ENCODE measurements at places on chromosomes 7 and 10.

DNA sequence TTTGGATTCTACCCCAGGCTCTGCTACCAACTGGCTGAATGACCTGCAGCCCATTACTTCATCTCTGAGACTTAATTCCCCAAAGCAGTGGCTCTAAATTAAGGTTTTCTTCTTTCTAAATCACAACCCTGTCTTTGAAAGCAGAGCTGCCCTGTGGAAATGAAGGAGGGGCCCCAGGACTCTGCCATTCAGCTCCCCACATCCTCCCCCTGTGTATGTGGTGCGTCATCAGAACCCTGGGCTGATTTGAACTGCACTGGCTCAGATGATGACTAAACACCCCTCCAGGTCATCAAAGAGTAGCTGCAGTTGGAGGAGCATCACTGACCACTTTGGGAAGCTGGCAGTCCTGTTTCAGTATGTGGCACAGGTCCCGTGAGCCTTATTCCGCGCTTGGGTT is 46.6 kb downstream of the BPGM start:
- DNase-seq = no peak

- DNase-seq = no peak
Observed at GRCh38 chr10:70599791-70600190, 2.8 kb downstream of the PRF1 start.

GRCh38 chr7:148060724-148061123 is 529.8 kb upstream of the C7orf33 start:
- DNase-seq = no peak

- no peak for DNase-seq
Observed at GRCh38 chr7:157900556-157900955, 563.8 kb downstream of the DNAJB6 start.

DNA sequence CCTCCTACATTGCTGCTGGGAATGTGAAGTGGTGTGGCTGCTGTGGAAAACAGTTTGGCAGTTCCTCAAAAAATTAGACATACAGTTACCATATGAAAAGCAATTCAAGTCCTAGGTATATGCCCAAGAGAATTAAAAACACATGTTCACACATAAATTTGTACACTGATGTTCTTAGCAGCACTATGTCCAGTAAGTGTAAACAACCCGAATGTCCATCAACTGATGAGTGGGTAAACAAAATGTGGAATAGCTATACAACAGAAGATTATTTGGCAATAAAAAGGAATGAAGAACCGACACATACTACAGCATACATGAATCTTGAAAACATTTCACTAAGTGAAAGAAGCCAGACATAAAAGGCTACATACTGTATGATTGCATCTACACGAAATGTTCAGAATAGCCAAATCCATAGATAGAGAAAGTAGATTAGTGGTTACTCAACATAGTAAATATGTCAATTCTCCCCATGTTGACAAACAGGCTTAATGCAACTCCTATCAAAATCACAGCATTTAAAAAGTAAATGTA is 17.2 kb downstream of the CEP41 start:
- DNase-seq = no peak

- no peak for DNase-seq
Observed at GRCh38 chr10:18359812-18360211, 219.6 kb downstream of the CACNB2 start.

DNA sequence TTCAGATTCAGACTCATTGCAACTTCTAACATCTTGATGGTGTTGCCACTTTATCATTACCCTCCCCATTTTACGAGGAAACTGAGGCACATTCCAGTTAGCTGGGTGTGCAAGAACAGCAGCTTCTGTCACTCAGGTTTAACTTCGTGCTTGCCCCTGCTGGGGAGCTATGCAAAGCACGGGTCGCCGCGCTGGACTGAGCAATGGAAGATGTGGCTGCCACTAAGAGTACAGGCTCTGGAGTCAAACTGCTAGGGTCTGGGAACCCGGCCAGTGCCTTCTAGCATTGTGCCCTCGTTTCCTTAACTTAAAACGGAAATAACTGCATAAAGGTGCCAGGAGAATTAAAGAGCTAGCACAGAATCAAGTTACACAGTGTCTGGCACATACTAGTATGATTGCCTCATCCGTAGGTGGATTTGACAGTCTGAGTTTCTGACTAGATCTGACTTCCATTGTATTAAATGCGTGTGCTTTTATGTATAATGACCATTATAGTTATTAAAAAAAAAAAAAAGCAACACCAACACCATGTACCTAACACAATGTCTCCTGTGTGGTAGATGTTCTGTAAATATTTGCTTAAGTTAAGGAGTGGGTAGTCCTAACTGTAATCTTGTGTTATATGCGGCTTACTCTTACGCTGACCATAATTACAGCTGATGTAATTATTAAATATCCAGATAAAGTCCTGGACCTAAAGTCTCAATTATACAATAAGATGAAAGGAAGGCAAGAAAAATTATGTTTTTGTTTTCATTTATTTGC is 842 bp downstream of the ZNF22 start:
- no peak for DNase-seq

DNA sequence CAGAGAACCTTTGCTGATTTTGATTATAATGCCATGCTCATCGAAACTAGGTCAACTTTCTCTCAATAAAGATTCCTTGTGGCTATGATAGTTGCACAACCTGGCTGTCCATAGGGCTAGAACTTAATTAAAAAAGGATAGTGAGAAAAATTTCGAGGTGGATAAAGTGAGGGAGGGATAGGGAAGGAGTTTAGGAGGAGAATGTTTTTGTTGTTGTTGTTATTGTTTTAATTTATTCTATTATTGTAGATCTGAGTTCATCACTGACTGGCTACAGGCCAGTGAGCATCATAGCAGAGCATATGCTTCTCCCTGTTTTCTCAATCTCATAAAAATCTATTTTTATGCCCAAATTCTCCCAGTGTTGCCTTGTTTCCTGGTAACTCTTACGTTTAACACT is 688.7 kb upstream of the GRM3 start:
- no peak for DNase-seq

DNA sequence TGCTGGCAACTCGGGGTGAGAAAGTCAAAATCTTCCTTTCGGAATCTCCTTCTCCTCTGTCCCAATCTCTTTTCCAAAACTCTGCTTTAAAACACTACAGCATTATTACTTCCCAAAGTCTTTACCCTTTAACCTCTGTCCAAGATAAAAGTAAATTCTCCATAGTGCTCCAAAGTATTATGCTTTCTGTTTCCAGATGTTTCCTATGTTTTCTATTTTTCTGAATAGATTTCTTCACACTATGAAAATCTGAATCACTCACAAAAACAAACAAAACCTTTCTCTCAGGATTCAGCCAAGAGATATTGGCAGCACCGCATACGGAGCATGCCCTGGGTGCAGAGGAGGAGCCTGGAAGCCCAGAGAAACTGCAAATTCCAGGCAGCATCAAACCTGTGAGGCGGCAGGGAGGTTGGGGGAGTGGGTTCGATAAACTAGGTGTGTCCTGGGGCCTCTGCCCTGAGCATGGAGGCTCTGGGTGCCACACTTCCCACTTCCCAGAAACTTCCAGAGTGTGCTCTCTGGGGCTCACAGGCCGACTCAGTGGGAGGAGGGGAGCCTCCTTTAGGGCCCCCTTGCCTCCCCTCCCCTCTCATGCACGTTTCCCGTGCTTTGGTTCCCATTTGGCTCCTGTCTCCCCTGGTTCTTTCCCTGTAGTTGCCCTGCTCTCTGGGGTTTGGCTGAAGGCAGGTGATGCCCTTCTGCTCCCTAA is 35.6 kb downstream of the VIPR2 start:
- no peak for DNase-seq

- DNase-seq = peak; percentile 48
Observed at GRCh38 chr10:17643339-17643754, 604 bp upstream of the STAM start.

DNA sequence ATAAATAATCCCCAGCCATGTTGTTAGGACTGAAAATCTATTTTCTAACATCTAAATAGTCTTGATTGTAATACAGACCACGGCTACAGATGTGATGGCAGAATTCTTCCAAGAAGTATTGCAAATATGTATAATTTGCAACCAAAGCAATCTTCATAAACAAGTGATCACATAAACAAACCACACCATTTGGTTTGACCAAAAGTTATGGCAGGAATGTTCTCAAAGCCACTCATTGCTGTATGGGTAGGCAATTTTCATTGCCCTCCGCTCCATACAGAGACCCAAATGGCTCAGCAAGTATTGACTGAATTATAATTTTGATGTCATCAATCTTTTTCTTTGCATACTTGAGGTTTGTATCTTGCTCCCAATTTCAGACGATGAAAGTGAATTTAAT is 19.0 kb upstream of the RHOBTB1 start:
- DNase-seq = no peak

- no peak for DNase-seq
Observed at GRCh38 chr10:124048371-124049290, 44.8 kb downstream of the CHST15 start.

- no peak for DNase-seq
Observed at GRCh38 chr10:124446830-124447750, 2.7 kb downstream of the NKX1-2 start.

DNA sequence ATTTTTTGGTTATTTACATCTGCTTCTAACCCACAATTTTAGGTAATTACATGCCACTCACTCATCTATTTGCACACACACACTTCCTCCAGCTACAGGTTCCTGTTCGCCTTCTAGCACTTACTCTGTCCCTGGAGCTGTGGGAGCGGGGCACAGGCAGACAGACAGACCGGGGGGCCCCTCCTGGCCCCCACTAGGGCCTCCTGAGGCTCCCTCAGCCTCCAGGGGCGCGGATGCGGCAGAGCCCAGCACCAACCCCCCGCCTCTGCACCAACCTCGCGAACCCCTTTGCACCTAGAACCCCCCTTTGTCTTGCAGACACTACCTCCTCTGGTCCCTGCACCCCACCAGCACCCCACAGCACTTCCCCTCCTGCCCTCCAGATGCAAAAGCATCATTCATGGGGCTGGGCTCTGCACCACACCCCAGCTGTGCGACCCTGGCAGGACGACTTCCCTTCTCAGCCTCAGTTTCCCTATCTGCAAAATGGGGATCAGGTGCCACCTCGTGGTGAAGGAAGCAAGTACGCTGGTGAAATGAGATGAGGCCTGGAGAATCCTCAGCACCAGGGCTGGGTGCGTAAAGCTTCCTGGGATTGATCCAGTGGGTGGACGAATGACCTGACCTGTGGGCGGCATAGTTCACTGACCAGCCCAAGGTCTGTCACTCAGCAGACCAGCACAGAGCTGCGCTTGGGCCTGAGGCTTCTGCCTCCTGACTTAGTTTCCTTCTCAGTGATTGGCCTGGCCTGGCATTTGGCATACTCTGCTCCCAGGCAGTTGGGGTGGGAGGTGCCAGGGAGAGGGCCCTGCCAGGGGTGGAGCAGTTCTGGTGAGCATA is 37.9 kb downstream of the ELFN1 start:
- DNase-seq = no peak

- DNase-seq = peak; percentile 28
Observed at GRCh38 chr7:140889645-140890044, 35.1 kb downstream of the BRAF start.

DNA sequence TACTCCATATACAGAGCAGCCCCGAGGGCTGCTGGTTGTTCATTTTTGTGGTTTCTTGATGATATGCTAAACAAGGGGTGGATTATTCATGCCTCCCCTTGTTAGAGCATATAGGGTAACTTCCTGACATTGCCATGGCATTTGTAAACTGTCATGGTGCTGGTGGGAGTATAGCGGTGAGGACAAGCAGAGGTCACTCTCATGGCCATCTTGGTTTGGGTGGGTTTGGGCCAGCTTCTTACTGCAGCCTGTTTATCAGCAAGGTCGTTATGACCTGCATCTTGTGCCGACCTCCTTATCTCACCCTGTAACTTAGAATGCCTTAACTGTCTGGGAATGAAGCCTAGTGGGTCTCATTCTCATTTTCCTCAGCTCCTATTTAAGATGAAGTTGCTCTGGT is 31.3 kb downstream of the GNAT3 start:
- DNase-seq = no peak

DNA sequence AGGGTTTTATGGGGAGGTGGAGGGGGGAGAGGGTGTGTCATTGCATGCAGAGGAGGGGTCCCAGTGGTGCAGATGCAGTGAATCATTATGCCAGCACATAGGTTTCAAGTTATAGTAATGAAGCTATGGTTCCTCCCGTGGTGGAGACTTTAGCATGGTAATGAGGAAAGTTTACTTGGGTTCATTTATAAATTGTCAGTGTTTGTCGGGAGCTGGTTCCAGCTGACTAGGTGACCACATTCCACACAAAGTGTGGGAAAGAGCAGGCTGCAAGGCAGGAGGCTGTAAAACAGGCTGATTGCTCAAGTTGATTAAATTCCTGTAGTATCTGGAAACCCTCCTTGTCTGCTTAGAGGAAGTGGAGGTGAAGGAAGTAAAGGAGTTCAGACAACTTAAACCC is 78.9 kb downstream of the SRI start:
- DNase-seq = no peak

Measured in NCI-H2171 (cell line).